ENCODE measurements at places on chromosomes 6 and 20.
A peak's percentile ranks its signal among the peaks of the same experiment; 100 is the strongest.

- DNase-seq = no peak
These were observed 94.6 kb downstream of the EPB41L2 start for GRCh38 chr6:130968476-130968875.

GRCh38 chr6:34381081-34381480, 11.4 kb downstream of the NUDT3 start:
- DNase-seq = no peak

DNA sequence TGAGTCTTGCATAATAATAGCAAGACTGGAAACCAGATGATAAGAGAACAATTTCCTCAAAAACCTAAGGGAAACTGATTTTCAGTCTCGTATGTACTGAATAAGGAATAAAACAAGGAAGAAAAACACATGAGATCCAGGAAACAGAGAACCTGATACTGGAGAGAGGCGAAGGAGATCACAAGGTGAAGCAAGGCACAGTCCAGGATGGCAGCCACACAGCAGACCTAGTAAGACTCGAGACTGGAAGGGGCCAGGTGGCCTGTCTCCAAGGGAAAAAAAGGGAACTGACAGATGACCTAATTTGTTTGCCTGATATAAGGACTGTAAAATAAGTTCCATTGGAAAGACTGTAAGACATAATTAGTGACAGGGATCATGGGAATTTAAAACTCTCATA, 71.1 kb downstream of the TASP1 start:
- no peak for DNase-seq

- no peak for DNase-seq
These were observed 93.4 kb downstream of the SLC22A23 start for GRCh38 chr6:3363296-3364025.

- DNase-seq = no peak
These were observed 10.8 kb downstream of the JARID2 start for GRCh38 chr6:15256538-15257271.

GRCh38 chr20:64222851-64223525, 32.6 kb upstream of the PCMTD2 start:
- DNase-seq = no peak

DNA sequence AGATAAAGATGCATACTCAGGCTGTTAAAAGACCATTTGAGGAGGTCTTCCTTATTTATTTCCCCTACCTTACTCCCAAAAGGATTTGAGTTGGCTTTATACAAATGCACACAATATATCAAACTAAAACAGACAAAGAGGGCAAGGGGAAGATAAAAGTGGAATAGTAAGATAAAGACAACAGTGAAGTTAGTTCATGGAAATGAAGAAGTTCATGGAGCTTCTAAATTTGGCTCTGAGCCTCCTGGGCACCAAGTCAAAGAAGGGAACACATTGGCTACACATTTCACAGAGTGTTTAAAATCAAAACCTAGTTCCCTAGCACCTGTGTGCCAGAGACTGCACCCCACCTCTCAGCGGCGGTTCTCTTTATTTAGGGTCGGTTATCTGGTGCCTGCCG, 25.8 kb upstream of the ARMC2 start:
- DNase-seq = no peak

- no peak for DNase-seq
These were observed 98.0 kb downstream of the FNDC1 start for GRCh38 chr6:159267165-159267564.

- DNase-seq = no peak
These were observed 23.3 kb downstream of the SESN1 start for GRCh38 chr6:109071125-109071917.

DNA sequence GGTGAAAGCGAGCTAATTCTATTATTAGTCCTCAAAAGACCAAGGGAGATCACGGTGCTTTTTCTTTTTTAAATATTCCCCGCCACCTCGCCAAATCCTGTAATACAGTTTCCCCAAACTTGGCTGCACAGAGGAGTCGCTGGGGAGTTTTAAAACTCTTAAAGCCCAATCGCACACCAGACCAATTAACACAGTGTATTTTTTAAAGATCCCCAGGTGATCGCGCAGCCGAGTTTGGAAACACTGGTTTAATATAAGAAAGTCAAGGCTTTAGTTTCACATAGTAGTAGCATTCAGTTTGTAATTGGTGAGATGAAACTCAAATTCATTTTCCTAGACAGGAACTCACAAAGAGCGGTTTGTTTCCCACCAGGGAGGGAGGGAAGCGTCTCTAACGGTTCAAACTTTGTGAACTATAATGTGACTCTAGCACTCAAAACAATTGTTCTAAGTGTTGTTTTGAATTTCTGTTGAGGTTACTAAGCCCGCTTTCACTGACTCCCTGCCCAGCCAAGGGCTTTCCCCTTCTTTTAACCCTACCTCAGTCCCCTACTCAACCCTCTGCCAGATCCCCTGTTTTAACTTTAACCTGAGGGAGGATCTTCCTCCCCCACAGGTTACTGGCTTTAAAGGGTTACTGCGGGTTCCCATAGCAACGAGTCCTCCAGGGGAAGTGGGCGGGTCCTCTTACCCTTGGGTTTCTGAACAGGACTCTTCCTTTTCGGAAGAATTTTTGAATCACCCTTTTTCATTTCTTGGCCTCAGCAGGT, 25.7 kb upstream of the BTBD3 start:
- DNase-seq = peak; percentile 52

GRCh38 chr6:126600258-126600916, 260.5 kb downstream of the CENPW start:
- DNase-seq = no peak

GRCh38 chr20:32582659-32583580, 2.2 kb downstream of the NOL4L start:
- no peak for DNase-seq

- DNase-seq = no peak
These were observed 273.3 kb upstream of the IRAK1BP1 start for GRCh38 chr6:78593898-78594667.

- DNase-seq = no peak
These were observed 19.9 kb downstream of the SLC13A3 start for GRCh38 chr20:46631212-46631869.

GRCh38 chr20:622161-622560, 12.1 kb upstream of the TCF15 start:
- no peak for DNase-seq

GRCh38 chr6:81638366-81638765, 114.1 kb downstream of the TENT5A start:
- no peak for DNase-seq

GRCh38 chr20:18971574-18971973, 158.0 kb downstream of the SCP2D1 start:
- DNase-seq = no peak

DNA sequence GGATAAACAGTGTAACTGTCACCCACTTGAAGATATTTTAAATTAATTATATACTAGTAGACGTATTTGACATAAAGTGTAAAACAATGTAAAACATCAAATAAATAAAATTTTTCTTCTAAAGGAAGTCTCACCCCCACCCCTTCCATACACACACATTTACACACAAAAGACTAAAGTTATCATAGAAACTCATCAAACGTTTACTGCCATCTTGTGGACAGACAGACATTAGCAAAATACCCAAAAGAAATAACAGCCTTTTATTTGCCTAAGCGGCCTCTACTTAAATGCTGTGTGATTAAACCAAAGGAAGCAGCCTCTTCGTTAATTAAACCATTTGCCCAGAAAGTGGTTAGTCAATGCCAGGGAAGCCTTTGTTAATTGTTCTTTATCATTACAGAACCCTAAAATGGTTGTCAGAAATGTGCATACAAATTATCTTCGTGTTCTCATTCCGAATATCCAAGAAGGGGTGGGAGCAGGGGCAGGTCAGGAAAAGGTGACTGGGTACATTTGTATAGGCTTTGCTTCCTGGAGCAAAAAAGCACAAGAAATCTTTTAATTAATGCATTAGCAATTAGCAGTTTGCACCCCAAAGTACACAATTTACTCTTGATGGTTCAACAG, 176.2 kb upstream of the SASH1 start:
- DNase-seq = no peak

DNA sequence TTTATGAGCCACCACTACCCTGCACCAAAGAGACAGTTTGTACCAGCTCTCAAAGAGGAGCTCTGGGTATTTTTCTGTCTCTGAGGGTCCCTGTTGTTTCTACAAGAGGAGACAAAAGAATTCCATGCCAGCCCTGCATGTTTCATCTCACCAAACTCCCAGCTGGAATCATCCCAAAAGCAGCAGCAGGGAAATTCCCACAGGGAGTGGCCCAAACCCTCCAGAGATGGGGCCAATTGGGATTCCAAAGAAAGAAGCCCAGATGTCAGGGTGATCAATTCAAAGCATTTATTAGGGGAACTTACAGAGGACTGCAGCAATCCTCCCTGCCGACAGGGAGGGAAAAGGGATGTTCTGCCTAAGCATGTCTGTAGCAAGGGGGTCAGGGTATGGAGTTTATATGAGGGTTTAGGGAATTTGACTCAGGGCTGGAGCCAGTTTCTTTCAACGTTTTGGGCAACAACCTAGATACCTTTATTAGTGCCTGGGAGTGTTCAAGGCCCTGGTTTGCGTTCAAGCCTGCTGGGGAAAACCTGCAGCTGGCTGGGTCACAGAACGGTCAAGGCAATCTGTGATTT, 47.2 kb downstream of the MUC22 start:
- DNase-seq = no peak

- no peak for DNase-seq
These were observed 10.1 kb upstream of the SEC63 start for GRCh38 chr6:107968081-107968480.

GRCh38 chr6:79391480-79391879, 145.8 kb downstream of the LCA5 start:
- DNase-seq = no peak

- DNase-seq = no peak
These were observed 2.3 kb upstream of the GMDS start for GRCh38 chr6:2247664-2248063.

- DNase-seq = no peak
These were observed 186.8 kb downstream of the FUT9 start for GRCh38 chr6:96202571-96202970.

DNA sequence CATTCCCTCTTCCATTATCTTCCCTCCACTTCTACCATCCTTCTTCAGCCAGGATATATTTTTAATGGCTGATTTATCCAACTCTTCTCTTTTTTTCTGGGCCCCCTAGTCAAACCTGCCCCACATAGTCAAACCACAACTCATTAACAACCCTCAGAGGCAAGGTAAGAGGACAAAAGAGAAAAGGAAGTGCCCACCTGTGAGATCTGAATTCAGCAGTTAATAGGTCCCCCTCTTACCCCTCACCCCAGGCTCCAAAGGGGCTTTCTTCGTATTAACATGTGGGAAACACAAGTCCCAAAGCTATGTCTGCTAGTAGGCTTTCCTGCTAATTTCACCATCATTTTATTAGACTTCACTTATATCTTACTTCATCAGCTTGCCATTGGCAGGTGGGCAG, 44.1 kb upstream of the TSPYL1 start:
- DNase-seq = no peak

GRCh38 chr6:108640104-108640503, 79.4 kb downstream of the FOXO3 start:
- DNase-seq = no peak

Measured in stimulated activated CD4-positive, alpha-beta T cell treated with anti-CD3 and anti-CD28 coated beads, Interleukin-2, amount 100 ng/mL, for 4 hours (primary cell).